Panc1 (cell line): ENCODE measurements at places on chromosomes 4 and X.

DNA sequence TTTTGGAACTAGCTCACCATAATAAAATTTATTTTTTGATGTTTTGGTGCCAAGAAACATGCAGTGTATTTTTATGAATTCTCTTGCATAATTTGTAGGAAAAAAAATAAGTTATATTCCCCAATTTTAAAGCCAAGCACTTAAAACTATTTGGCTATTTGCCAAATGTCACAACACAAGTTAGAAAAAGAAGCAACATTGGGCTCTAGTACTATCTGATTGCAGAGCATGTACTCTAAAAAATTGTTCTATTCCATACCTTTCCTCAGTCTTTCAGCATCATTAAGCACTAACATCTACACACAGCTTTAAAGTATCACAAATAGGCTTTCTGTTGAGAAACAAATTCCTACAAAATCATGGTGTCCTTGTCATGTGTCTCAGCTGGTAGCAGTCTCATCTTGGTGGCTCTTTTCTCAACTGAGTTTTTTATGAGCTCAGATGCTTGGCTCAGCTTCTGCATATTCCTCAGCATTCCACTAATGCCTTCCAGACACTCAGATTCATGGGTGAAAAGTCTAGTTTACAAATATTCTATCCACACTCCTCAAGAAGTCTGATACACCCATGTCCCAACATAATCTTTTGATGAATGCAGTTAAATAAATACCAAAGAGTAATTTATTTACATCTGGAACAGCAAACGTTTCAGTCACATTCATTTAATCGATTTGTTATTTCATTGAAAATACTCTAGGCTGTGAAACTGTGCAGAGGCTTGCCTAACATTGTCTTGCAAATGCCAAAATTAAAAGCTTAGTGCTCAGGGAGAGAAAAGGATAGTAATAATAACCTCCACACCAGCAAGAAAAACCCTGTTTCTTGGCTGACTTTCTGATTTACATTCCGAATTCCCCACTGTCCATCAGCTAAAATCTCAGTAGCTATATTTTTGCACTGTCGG lies 2209.9 kb downstream of the PCDH7 start:
- DNase-seq = no peak

GRCh38 chr4:62344915-62345314 lies 1144.8 kb downstream of the ADGRL3 start:
- DNase-seq = no peak

DNA sequence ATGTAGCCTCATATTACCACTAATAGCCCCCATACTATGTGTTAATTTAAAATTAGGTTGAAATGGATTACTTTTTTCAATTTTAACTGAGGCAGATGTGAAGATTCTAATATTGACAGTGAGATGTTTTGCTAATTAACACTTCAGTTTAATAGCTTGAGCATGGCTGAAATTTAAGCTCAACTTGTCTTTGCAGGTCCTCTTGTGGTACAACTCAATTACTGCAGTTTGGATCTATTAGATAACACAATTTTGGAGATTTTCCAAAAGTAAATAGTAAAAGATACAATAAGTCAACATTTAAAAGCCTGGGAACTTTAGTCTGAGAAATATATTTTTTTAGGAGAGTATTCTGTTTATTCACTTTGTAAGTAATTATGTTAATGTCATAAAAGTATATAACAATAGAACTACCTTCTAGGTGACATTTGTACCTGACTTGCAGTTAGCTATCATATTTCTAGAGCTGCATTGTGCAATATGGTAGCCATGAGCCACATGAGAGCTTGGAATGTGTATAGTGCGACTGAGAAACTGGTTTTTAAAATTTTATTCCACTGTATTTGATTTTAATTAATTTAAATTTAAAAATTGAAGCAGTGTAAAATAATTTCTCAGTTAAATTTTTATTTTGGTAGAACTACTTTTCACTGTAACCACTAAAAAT lies 73.1 kb upstream of the FMR1 start:
- no peak for DNase-seq

DNA sequence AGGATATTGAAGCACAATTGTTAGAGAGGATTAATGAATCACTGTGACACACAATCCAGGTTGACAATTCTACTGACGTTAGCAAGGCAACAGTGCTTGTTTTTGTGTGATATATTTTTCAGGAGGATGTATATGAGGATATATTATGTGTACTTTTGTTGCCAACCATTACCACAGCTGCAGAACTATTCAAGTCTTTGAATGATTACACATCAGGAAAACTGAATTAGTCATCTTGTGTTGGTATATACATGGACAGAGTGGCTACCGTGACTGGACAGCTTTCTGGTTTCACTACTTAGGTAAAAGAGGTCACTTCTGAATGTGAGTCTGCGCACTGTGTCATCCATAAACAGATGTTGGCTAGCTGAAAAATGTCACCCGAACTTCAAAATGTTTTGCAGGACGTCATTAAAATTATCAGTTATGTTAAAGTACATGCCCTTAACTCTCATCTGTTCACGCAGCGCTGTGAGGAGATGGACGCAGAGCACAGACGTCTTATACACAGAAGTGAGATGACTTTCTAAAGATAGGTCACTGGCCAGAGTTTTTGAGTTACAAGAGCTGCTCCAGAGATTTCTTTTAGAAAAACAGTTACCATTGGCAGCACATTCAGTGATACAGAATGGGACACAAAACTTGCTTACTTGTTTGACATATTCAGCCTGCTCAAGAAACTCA lies 69.0 kb downstream of the MRPL1 start:
- no peak for DNase-seq

GRCh38 chrX:151806967-151807540 lies 72.5 kb downstream of the CNGA2 start:
- no peak for DNase-seq

DNA sequence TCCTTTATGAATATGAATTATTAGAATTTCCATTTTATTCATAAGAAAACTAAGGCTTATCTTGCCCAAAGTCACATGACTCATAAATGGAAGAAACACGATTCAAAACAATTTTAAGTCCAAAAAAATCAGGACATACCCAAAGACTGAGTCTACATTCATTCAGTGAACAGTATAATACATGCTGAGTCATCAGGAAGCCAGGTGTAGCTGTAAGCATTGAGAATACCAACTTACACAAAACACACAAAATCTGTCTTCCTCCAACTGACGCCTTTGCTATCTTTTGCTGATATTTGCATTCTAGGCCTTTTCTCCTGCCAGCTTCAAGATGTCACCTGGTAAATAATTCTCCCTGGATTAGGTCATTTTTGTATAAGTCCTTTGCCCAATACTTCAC lies 520.1 kb upstream of the GALNT7 start:
- no peak for DNase-seq
